Activated CD8-positive, alpha-beta T cell treated with anti-CD3 and anti-CD28 coated beads for 36 hours (primary cell): ENCODE measurements at places on chromosomes 12 and 14. TPM values are rescaled to one million over a fixed set of nuclear protein-coding genes. Genes with fewer than 3 reads are reported as not detected.
A peak's percentile ranks its signal among the peaks of the same experiment; 100 is the strongest.

GRCh38 chr12:105823810-105824209 is 314.9 kb downstream of the NUAK1 start:
- no peak for DNase-seq
- no peak overlapping the region for H3K27ac ChIP-seq
- H3K36me3 ChIP-seq: no peaks in the 10 kb centered on the region
- peaks cover 1% of the 10 kb centered on the region for H3K27me3 ChIP-seq
- no peaks in the 10 kb centered on the region for H3K4me1 ChIP-seq
- no peak overlapping the region for H3K4me3 ChIP-seq

DNA sequence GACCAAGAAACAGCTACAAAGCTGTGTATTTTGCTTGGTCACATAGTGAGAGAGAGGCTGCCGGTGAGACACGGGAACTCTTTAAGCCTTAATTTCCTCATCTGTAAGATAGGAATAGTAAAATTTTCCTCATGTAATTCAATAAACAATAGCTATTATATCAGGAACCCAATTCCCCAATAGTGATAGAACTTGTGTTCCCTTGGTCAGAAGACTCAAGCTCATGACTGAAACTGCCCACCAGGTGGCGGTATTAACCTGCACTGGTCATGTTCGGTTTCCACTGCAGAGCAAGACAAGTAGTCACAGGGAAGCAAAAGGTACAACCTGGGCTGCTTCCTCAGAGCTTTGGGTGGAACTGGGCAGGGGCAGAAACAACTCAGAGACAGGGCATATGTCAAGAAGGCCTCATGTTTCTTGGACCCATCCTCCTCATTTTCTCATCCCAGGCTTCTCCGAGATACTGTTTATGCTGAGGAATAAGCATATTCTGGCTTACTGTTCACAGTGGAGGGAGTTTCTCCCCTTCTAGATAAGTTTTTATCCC is 4.2 kb upstream of the AJUBA start:
- no peak overlapping the region for H3K4me3 ChIP-seq
- DNase-seq: peak; percentile 95
- no peak overlapping the region for H3K27ac ChIP-seq
- H3K27me3 ChIP-seq: no peaks in the 10 kb centered on the region
- H3K36me3 ChIP-seq: no peaks in the 10 kb centered on the region

- H3K27ac ChIP-seq: peak overlapping the region; percentile 97
- no peaks in the 10 kb centered on the region for H3K27me3 ChIP-seq
- peaks cover 36% of the 10 kb centered on the region for H3K4me1 ChIP-seq
- DNase-seq: no peak
Observed at GRCh38 chr12:48716168-48716492, 377 bp downstream of the CCNT1 start.

GRCh38 chr14:28766469-28766955 is at the start of gene FOXG1:
Gene FOXG1 (plus strand): TSS chr14:28766787. CDS start chr14:28767280, 493 bp downstream.
- peaks cover 12% of the 10 kb centered on the region for H3K36me3 ChIP-seq
- H3K4me3 ChIP-seq: peak within 1 kb of the TSS; percentile 49
- H3K27me3 ChIP-seq: peaks cover 54% of the 10 kb centered on the region
- peaks cover 7% of the 10 kb centered on the region for H3K4me1 ChIP-seq
- H3K27ac ChIP-seq: peak within 1 kb of the TSS; percentile 28

- H3K27ac ChIP-seq: no peak overlapping the region
- H3K36me3 ChIP-seq: no peaks in the 10 kb centered on the region
- no peaks in the 10 kb centered on the region for H3K27me3 ChIP-seq
- no peak overlapping the region for H3K4me3 ChIP-seq
Observed at GRCh38 chr14:68230202-68230949, 410.8 kb downstream of the RAD51B start.

GRCh38 chr14:67416810-67417209 is 4.8 kb upstream of the PLEK2 start:
- peaks cover 11% of the 10 kb centered on the region for H3K27me3 ChIP-seq
- H3K27ac ChIP-seq: no peak overlapping the region
- no peak for DNase-seq
- peaks cover 14% of the 10 kb centered on the region for H3K4me1 ChIP-seq
- H3K36me3 ChIP-seq: no peaks in the 10 kb centered on the region

GRCh38 chr14:33061667-33062325 is 123.1 kb downstream of the NPAS3 start:
- no peak overlapping the region for H3K4me3 ChIP-seq
- H3K27ac ChIP-seq: no peak overlapping the region
- DNase-seq: no peak

DNA sequence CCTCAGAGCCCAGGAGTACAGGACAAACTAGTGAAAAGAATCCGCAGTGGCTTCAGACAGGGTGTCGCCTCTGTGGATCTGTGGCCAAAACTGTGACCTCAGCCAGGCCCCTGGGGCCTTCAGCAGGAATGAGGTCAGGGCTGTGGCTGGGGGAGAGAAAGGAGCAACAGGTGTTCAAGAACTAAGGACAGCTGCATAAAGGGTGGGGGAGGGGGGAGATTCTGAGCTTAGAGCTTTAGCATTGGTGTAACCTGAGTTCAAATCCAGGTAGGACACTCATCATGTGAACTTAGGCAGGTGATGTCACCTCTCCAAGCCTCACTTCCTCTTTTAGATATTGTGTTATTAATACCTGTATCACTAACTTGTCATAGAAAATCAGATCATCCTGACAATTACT is 40.9 kb upstream of the CORO1C start:
- H3K4me3 ChIP-seq: no peak overlapping the region
- no peaks in the 10 kb centered on the region for H3K36me3 ChIP-seq
- H3K27me3 ChIP-seq: peaks cover 2% of the 10 kb centered on the region
- no peak overlapping the region for H3K27ac ChIP-seq
- no peak for DNase-seq

The TAS2R7 gene
- not detected for total RNA-seq

The UNC79 gene
- total RNA-seq: 0.04 TPM

The ACVRL1 gene
- total RNA-seq: not detected
